ENCODE measurements at places on chromosomes 12 and 14.

- no peak for DNase-seq
These were observed 150.1 kb downstream of the PAH start for GRCh38 chr12:102766961-102767360.

GRCh38 chr14:66069830-66070541, 416.2 kb upstream of the CCDC196 start:
- DNase-seq, result no peak

DNA sequence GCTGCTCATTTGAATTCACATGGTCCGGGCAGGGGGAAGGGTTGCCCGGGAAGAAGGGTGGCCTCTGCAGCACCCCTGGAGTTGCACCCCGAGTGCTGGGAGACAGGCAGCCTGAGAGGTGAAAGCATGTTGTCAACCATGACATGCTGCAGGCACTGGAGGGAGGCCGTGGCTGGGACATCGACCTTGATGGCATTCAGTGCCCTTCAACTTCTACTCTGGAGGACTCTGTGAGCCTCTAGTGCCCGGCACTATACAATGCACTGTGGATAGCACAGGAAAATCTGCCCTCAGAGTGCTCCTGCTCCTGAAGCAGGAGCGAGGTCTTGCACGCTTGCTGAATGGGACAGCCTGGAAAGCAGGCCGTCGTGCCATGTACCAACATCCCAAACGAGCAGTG, 359.3 kb upstream of the FKBP4 start:
- DNase-seq, result no peak

DNA sequence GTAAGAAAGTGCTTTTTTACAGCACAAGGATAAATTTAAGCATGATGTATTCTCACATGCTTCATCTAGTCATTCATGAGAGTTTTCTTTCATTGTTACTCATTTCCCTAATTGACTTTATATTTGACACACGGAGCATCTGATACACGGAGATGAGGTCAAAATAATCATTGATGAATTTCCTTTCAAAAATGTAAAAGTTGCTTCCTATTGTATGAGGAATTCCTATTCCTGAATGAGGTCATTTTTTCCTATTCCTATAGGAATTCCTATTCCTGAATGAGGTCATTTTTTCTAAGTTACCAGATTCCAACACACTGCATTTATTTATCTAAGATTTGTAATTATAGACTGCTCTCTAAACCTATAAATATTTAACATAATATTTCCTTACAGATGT, 316.7 kb upstream of the KITLG start:
- DNase-seq, result no peak

DNA sequence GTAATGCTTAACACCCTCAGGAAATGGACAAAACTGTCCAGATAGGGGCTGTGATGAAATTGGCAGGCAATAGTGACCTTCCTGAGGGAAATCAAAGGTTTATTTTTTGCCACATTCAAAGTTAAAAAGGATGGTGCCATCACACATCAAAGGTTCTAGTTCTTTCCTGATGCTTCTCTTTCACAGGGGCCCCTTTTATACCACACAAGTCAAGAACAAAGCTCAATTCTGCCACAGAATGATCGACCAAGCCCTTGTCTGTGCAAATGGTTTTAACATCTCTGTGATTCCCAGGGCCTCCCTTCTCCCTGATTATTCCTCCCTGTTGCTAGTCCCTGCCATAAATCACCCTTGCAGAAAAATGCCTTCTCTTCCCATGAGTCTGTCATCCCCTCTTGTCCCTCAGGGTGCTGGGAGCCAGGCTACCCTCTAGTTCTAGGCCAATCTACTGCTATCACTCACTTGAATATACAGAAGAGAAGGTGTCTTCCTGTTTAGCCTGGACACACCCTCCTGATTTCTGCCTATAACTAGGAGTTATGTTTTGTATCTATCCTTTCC, 22.7 kb downstream of the SMCO2 start:
- no peak for DNase-seq

Measured in activated CD4-positive, CD25-positive, alpha-beta regulatory T cell (primary cell).